ENCODE measurements at places on chromosomes 11 and 22. TPM values are rescaled to one million over a fixed set of nuclear protein-coding genes. Genes with fewer than 3 reads are reported as not detected.

Gene TBX10
- polyA plus RNA-seq = not detected

GRCh38 chr11:74018331-74019005, 9.6 kb upstream of the UCP3 start:
- DNase-seq = peak; percentile 10

GRCh38 chr11:72075109-72075508, 5.2 kb downstream of the NUMA1 start:
- DNase-seq = no peak

DNA sequence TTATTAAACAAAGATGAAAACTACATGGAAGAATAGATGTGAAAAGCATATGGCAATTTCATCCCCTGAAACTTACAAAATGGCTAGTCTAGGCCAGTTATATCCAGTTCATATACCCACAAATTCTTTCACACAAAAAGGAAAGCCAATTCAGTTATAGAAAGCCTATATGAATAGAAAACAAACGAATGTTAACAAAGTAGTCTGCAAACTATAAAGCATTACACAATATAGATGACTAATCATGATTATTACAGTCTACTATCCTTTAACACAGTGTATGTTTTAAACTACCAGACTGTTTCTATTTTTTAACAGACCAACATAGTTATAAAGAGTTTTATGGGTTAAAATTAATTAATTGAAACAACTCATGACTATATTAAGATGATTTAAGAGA, 12.1 kb downstream of the DCUN1D5 start:
- DNase-seq = no peak

DNA sequence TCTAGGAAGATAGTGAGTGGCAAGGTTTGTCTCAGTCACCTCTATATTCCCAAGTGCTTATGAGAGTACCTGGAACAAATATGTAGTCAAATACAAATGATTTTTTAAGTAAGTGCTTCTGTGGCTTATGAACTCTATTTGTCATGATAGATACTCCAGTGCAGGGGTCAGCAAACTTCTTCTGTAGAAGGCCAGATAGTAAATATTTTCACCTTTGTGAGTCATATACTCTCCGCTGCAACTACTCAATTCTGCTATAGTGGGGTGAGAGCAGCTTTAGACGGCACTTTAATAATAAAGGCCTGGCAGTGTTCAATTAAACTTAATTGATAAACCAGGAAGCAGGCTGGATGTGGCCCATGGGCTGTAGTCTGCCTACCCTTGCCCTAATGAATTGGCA, 12.4 kb upstream of the CCDC34 start:
- DNase-seq = no peak

Gene SCGB1C1
- 1.1 TPM for polyA plus RNA-seq

DNA sequence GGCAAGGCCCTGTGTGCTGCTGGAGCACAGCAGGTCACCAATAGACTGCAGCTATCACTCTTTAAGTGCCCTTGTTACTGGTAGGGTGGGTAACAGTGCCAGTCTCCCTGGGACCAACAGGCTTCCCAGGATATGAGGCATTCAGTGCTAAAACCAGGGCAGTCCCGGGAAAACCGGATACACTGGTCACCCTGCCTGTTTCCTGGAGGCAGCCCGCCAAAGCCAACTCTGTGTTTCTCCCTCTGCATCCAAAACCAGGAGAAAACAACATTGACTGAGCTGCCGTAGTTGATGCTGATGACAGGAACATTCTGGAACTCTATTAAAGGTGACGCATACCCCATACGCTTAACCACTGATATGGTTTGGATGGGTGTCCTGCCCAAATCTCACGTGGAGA, 149.1 kb downstream of the SHANK2 start:
- no peak for DNase-seq

- no peak for DNase-seq
Observed at GRCh38 chr11:13051257-13051656, 42.1 kb downstream of the RASSF10 start.

DNA sequence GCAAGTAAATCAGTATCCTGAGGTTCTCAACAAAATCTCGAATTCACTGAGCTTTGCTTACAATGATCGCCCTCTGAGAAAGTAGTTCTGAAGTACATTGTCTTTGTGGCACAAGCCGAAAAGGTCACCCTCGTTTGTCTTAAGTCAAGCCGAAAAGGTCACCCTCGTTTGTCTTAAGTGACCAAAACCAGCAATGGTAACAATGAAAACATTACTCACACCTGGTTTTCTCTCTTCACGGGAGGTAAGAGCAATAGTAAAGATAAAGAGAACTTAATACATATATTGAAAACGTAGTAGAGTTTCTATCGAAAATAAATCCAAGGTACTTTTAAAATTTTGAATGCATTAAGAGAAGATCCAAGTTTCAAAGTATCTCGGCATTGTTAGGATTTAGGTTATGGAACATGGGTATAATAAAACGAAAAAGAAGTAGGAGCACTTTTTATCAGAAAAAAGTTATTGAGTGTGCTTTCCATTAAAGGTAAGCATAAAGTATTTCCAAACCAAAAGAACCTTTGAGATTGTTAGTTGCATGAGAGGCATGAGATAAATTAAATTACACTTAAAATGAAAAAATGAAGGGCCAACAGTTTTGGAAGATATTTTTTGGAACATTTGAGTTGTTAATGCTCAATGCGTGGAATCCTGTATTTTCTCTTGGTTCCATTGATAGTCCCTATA, 1.2 kb downstream of the BARX2 start:
- no peak for DNase-seq

- DNase-seq = no peak
Observed at GRCh38 chr11:27902981-27903624, 202.8 kb upstream of the BDNF start.

DNA sequence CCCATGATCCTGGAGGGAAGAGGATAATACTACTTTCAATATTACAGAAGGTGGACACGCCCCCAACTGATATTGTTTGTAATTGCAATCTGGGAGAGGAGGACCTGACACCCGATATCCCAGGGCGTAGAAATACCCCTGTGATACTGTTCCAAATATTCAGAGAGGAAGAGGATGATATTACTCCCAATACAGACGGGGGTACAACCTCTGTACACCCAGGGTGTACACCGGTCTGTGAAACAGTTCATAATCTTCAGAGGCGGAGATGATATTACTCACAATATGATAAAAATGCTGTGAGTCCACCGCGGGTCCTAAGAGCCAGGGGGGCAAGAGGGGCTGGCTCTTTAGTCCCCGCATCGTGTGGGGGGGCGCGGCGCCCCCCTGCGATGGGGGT, 57.2 kb upstream of the ALDH3B2 start:
- DNase-seq = no peak

Gene P2RY6
- 0.85 TPM for polyA plus RNA-seq

GRCh38 chr11:36023922-36024321, 80.1 kb downstream of the LDLRAD3 start:
- no peak for DNase-seq

GRCh38 chr11:72859126-72859525, 44.9 kb downstream of the ATG16L2 start:
- no peak for DNase-seq

Gene RTN4R
- polyA plus RNA-seq = 3.4 TPM

- no peak for DNase-seq
Observed at GRCh38 chr22:37514526-37515051, 4.6 kb downstream of the CARD10 start.

DNA sequence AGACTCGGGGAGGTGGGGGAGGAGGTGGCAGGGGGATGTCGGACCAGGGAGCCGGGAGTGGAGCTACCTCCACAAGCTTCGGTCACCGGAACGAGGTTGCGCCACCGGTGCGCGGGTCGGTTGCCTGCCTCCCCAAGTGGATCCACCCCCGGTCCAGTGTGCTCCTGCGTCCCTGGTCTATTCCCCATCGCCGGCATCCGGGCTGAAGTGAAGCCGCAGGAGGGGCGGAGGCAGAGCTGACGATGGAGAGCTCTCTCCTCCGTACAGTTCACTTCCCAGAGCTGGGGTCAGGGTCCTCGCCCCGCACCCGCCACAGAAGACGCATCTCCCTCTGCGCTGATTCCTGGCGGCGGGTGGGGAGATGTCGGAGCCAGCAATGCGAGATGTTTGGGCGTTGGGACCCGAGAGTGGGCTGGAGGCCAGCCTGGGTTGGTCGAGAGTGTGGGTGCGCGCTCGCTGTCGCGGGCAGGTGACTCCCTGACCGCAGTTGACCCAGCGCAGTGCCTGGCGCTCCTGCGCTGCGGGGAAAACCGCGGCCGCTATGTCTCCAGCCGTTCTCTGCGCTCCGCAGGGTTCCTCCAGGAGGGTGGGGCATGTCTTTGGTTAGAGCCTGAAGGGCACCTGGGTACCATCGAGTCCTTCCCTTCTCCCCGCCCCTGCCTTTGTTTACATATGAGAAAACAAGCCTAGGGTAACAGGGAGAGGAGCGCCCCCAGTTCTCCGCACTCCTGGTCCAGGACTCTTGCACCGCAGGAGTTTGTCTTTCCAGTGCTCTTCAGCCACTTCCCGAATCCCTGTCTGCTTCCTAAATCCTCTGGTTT, 1.7 kb downstream of the C11orf96 start:
- DNase-seq = no peak

- DNase-seq = no peak
Observed at GRCh38 chr22:35537232-35537631, 3.4 kb upstream of the RASD2 start.

Gene ALDH3B1
- polyA plus RNA-seq = 2.4 TPM

DNA sequence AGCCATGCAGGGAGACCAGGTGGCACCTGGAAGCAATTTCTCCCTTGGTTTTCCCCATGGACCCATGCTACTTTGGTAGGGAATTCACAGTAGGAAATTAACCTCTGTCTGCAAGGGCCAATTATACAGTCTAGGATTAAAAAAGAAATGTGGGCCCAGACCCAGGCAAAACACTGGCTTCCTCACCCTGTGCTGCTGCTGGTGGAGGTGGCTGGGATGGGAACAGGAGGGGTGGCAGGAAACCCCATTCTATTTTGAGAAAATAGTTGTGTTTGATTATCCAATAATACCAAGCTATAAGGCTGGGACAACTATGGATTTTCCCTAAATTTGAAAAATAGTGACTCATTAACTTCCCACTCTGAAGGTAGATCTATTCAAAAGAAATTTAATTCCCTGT, 417.0 kb upstream of the NARS2 start:
- no peak for DNase-seq

- DNase-seq = no peak
Observed at GRCh38 chr11:42025121-42025803, 565.8 kb upstream of the LRRC4C start.

DNA sequence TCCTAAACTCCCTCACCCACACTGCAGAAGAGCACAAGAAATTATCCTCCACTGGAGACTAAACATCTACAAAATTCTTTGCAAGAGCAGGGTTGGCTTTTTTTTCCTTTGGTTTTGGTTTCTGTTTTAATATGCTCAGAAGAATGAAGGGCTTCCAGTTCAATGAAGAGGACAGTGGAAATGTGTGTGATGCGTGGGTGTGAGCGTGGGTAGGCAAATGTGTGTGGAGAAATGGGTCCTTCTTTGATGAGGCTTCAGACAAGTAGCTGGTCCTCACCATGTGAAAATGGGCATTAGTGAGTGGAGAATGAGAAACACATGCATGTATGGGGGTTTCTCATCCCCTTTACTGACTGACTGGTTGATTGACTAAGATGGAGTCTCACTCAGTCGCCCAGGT, 263.3 kb upstream of the SYN3 start:
- no peak for DNase-seq

DNA sequence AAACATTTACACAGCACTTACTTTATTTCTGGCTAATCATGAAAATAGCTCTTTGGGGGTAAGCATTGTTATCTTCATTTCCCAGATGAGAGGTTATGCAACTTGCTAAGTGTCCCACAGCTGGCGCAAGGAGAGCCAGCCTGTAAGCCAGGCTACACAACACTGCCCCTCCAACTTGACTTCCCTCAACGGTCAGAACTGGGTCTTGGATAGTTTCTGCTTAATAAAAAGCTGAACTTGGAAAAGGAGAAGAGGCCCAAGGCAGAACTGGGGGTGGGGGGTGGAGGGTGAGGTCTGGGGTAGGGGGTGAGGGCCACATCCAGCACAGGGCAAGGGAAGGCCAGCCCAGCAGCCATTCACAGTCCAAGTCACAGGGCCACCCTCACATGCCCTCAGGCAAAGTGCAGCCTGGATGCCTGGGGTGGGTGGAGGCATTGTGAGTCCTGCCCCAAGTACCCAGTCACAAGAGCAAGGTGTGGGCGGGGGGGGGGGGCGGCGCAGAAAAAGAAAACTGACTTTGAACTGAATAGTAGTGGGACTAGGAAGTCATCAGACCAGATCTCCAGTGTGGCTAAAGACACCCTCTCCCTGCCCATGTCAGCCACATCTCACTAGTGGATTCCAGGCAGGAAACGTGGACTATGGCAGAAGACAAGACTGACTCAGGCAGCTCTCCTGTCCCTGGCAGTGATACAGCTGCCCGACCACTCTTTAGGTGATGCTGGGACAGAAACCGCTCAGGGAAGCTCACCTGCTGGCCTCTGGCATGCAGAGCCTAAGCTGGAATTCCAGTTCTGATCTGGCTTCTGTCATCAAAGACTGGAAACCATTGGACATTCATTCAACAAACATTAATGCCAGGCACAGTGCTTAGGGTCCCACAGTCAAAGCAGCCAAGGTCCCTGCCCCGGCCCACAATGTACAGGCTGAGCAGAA, 52.4 kb downstream of the PACSIN2 start:
- DNase-seq = no peak

DNA sequence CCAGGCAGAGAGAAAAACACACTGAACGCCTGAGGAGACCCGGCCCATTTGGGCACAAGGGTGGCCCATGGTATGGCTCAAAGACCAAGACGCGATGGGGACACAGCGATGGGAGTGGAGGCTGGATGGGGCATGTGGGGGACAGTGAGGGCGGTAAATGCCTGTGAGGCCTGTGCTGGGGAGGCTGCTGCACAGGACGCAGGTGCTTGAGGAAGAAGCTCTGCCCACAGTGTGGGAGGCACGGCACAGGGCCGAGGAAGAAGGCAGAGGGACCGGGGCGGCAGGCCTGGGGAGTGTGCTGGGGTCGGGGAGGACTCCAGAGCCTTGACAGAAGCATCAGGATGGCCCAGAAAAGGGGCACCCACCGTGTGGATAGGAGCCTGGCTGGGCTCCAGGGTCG, 75.9 kb upstream of the WNT11 start:
- DNase-seq = no peak

Gene TMEM191B
- polyA plus RNA-seq = 0.50 TPM

- peak; percentile 55 for DNase-seq
Observed at GRCh38 chr11:62593434-62594044, 2.2 kb upstream of the TUT1 start.

Gene FAM180B
- 0.33 TPM for polyA plus RNA-seq

Gene PGA4
- polyA plus RNA-seq = 0.28 TPM

- DNase-seq = no peak
Observed at GRCh38 chr11:73949246-73949645, 1.6 kb upstream of the DNAJB13 start.
